ENCODE measurements at places on chromosomes 1 and 21.

DNA sequence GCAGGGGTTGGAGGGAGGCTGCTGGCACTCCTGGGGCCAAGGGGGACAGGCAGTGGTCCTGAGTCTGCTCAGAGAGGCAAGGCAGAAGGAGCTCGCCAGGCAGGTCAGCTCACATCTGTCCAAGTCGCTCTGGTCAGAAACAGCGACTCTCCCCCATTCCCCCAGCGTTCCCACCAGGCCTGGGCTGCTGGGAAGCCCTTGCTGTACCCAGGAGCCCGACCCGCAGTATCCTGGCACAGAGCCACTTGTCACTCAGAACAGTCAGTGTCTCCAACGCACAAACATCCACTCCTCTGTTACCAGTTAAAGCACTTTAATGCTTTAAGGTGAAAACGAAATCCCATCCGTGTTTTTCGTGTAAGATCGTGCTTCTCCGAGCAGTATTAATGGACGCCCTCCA, 16.6 kb upstream of the CCDC27 start:
- no peak for DNase-seq

DNA sequence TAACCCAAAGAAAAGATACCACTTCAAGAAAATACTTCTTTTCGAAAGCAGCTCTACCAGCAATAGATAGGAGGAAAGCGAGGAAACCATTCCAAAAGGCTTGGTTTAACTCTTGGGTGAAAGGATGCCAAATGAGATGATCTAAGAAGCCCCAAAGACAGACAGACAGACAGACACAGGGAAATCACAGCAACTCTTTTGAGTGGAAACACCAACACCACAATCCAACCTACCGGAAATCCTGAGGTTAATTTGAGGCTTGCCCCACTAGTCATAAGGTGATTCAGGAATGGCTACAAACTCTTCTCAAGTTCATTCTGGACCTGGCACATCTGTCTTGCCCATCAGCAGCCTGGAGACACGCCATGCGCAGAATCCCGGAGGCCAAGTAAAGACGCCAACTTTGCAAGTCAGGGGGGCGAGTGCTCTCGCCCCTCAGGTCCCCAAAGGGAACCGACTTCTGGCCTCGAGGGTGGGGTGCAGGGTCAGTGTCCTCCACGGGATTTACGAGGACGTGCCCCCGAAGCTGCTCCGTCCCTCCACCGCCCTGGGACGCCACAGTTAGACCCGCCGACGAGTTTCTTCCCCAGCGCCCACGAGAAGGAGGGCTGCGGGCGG, 778 bp downstream of the EVI5 start:
- DNase-seq: peak; percentile 77

DNA sequence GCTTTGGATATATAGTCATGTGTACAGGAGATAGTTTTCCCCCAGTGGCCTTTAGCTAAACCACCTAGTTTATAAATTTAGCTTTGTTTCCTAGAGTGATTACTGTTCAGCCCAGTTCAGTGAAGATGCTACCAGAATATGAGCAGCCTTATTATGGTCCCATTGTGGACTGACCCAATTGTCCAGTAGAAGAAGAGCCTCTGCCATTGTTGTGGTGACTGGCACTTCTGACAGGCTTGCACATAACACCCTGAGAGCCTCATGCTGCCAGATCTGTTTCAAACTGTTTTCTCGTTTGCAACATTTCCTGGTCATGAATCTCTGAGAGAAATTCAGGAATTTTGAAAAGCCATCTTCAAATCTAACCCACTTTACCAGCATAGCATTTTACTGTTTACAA, 20.6 kb downstream of the KPNA6 start:
- DNase-seq: no peak

- no peak for DNase-seq
These were observed 19.0 kb downstream of the BTG2 start for GRCh38 chr1:203324105-203325025.

GRCh38 chr1:160374306-160375110, 7.6 kb downstream of the NHLH1 start:
- DNase-seq: no peak

Measured in RPMI7951 (cell line).